Thymus (tissue), 14 donors: ENCODE measurements at places on chromosomes 13 and 19. TPM values are rescaled to one million over a fixed set of nuclear protein-coding genes. Genes with fewer than 3 reads are reported as not detected.

- peaks cover 13% of the 10 kb centered on the region for H3K36me3 ChIP-seq
- no peaks in the 10 kb centered on the region for H3K4me1 ChIP-seq
- no peak overlapping the region for H3K4me3 ChIP-seq
These were observed 72.2 kb downstream of the DHRS12 start for GRCh38 chr13:51731759-51732158.

GRCh38 chr19:283395-283794 lies 7.8 kb downstream of the PLPP2 start:
- no peaks in the 10 kb centered on the region for H3K36me3 ChIP-seq
- no peak overlapping the region for H3K4me3 ChIP-seq
- no peak overlapping the region for H3K27ac ChIP-seq

- DNase-seq, result no peak
- H3K4me3 ChIP-seq, result peak within 1 kb of the TSS; percentile 99
- H3K4me1 ChIP-seq, result peaks cover 46% of the 10 kb centered on the region
- peaks cover 23% of the 10 kb centered on the region for H3K36me3 ChIP-seq
These were observed at the start of gene MIDN for GRCh38 chr19:1248139-1248785. Gene MIDN (plus strand): TSS chr19:1248583. CDS start chr19:1250297, 1,714 bp downstream.

Gene CERS1
- 0.28 TPM for total RNA-seq

Gene RFPL4AL1
- 0.28 TPM for total RNA-seq

Gene THSD8
- total RNA-seq, result 9.9 TPM

Gene ARRDC5
- total RNA-seq, result 0.66 TPM

Gene ERFL
- total RNA-seq, result 0.09 TPM

Gene ATP8A2
- total RNA-seq, result 1.5 TPM

Gene EXOC3L2
- total RNA-seq, result 0.42 TPM
